ENCODE measurements at places on chromosomes 1 and 21.

DNA sequence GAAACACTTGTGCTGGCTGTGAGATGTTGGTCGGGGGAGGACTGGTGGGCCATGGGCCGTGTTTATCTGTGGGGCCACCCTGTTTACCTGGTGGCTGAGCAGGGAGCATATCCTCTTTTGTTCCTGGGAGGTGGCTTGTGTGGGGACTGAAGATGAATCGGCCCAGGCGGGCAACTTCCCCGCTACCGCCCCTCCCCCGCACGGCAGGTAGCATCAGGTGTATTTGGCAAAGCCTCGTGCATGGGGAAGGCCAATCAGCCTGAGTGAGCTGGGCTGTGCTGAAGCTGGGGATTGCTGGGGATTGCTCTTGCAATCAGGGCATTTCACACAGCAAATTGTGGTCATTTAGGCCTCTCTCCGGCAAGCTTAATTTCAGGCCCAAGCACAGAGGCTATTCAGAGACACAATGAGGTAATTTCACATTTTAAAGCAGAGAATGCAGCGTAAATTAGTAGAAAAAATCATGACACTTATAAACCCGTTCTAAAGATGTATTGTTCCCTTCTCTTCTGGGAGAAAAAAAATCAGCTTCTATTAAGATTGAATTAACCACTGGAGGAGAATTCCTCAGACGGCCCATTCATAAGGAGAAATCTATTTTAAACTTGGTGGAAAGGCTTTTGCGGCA lies 197.7 kb upstream of the POU3F1 start:
- DNase-seq = no peak

DNA sequence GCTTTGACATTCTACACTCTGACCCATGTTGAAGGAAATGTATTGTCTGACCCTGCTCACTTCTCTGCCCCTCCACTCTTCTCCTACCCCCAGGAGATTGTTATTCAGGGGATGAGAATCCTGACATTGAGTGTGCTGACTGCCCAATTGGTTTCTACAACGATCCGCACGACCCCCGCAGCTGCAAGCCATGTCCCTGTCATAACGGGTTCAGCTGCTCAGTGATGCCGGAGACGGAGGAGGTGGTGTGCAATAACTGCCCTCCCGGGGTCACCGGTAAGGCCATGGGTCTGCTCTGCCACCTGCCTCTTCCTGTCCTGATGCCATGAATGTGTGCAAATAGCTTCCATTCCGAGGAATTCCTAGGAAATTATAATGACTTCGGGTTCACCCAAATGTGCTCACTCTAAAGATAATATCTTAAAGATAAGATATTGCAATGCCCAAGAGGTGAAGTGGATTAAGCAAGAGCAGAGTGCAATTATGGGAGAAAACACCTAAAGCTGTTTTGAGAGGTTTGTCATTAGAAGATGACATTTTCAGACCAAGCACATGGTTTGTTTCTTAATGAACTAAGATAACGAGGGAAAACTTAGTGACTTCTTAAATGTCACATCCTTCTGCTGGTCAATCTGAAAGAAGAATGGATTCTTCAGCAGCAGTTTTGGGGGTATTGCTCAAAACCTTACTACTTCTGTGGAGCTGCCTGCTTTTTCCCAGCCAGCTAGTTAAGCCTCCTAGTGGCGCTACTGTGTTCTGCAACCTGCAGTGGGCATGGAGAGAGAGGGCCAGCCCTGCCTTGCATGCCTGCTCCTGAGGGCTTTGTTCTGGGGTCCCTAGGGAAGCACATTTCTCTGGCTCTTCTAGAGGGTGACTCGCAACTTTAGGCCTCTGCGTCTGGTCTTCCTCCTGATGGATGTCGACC lies 41.6 kb downstream of the LAMC2 start:
- DNase-seq = peak; percentile 3

- DNase-seq = no peak
These were observed 18.4 kb upstream of the COL6A1 start for GRCh38 chr21:45963232-45963570.

- no peak for DNase-seq
These were observed 14.9 kb downstream of the ZBTB18 start for GRCh38 chr1:244065960-244066388.

DNA sequence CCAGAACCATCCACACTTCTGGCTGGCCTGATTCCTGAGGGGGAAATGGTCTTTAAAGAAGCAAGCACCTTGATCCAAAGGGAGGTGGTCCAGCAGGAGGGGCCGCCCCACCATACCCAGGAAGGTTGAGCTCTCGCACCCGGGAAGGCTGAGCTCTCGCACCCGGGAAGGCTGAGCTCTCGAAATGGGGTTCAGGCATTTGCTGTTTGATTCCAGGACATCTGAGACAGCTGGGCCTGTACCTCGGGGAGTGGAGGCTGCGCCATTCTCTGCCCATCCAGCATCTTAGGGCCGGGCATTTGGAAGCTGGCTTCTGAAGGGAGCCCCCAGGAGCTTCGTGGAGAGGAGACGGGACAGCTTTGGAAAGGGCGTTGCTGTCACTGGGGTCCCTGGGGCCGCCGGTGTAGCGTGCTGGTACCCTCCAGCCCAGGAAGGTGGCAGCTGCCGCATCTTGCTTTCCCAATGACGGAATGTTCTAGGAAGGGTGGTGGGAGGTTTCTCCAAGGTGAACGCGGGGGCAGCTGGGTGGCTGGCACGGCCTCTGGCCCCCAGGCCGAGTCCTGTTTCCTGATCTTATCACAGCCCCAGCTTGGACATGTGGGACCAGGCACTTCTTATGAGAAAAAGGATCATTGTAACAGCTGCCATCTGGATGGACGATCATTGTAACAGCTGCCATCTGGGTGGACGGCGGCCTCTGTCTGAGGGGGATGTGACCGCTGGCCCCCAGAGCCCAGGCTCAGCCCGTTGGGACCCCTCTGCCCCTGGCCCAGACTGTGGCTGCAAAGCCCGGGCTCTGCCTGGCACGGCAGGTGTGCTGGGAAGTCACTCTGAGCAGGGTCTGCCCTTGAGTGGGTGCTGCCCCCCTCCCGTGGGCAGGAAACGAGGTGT lies 61.6 kb downstream of the COL18A1 start:
- DNase-seq = no peak

DNA sequence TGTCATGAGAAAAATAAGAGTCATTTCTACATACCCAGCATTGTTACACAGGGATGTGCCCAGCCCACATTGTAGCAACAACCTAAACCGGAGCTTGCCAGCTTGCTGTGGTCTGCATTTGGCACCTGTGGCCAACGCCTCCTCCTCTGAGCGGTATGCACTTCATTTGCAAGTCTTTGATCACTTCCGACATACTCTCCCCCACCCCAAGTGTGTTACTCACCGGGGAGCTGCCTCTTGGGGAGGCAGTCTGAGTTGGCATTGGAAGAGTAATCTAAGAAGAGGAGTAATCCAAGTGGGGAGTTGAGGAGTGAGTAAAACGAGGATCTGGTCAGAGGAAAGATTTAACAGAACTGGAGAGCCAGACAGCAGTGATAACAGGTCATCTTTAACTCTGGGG lies 3.8 kb downstream of the BCL9 start:
- DNase-seq = peak; percentile 80

DNA sequence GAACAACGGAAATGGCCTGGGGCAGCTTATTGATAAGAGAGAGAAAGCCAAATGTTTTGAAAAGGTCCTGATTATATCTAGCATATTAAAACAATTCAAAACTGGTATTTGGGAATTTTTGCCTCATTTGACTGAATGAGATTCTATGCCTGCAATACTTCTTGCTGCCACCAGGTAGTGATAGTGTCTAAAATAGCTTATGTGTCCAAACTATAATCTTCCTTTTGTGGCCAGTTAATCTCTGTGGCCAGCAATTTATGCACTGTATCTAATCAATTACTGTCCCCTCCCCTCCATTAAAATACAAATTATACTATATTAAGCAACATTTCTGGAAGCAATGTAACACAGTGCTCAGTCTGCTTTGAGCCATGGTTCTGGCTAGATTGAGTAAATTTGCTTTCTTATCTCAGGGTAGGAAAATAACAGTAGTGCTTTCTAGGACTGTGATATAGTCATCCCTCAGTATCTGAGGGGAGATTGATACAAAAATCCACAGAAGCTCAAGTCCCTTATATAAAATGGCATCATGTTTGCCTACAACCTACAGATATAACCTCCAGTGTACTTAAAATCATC lies 91.8 kb downstream of the FOXD2 start:
- DNase-seq = no peak

DNA sequence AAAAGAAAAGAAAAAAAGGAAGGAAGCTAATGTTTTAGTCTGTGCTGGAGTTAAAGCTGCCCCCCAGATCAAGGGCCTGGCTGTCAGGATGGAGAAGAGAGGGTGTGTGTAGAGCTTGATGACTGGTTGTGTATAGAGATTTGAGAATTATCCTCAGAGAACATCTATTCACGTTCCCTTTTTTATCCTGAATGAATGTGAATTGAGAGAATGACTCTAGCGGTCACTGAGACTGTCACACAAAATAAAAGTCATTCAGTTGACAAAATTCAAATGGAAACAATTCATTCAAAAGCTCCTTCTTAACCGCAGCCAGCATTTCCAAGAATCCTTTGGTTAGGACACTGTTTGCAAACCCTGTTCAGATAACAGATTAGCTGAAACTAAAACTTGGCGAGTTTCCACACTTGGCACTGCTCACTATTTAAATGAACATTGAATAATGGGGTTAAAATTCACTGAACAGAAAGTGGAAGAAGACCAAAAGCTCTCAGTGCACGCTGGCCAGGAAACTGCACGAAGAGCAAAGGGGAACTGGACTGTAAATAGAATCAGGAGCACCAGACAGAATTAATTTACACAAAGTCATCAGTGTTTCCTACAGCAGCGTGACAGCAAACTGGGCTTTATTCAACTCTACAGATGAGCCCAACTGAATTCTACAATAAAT lies 13.6 kb upstream of the FAM89A start:
- no peak for DNase-seq

GRCh38 chr1:156938813-156939212 lies 18.4 kb downstream of the LRRC71 start:
- DNase-seq = no peak

DNA sequence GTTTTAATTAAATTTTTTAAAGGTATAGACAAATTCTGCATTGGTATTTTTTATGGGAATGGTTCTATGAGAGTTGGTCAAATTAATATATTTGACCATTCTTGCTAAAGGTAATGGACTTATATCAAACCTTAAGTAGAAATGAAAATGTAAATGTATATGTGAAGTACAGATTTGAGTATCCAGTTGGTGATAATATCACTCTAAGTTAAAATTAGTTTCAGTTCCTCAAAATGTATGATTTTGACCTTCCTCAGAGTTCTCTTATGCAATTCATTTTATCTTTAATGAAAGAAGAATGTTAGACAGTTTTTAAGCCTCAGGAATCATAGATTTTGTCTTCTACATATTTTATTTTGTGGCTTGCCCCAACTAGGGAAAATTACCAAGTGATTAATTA lies 1291.5 kb upstream of the B3GALT2 start:
- no peak for DNase-seq

DNA sequence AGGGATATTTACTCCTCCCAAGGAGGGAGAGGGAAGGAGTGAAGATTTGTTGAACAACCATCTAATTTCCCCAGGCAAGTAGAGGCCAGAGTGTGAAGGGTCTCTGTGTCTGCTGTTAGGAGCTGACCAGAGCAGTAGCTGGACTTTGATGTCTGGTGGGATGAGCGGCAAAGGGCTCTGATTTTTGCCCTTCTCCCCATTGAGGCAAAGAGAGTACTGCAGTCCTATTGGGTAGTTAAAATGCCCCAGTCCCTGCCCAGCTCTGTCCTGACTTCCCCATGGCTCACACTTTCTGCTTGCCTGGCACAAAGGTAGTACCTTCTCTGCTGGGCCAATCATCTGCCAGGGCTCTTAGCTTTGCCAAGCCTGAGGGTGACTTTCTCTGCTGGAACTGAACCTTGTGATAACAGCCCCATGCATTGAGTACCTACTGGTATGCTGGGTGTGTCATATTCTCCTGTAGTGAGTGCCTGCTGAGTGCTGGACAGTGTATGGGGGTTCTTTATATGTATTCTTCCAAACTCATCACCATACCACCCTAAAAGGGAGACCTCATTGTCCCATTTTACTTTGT lies 64.0 kb upstream of the SELENON start:
- no peak for DNase-seq

DNA sequence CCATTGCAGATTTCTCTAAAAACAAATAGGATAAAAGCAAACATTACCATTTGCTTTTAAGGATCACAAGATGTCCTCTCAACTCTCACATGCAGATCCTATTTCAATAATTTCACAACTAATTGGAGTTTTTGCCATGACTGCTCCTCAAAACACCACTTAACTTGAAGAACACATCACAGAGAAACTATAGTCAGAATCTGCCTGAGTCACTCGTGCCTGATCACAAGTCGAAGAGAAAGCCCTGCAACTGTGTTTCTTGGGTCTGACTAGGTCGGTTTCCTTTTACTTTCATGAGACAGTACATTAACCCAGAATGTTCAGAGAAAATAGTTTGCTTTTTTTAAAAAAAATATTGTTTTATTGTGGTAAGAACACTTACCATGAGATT lies 46.3 kb upstream of the SMYD2 start:
- DNase-seq = no peak

DNA sequence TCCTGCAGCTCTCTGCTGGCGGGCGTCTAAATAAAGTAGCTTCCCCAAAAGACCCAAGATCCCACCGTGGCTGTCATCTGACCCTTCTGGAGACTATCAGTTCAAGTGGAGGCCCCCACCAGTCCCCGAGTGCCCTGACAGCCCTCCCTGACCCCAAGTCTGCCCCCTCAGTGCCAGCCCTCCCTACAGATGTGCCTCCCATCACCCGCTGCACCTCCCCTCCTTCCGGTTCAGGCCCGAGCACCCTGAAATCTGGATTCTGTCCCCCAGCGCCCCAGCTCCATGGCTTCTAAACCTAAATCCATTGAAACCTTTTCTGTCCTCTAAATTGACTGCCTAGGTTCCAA lies 595 bp downstream of the IL10RB start:
- peak; percentile 28 for DNase-seq

All from CD4-positive, alpha-beta T cell treated with Interferon gamma for 1 hour (primary cell).